Stimulated activated CD4-positive, alpha-beta T cell treated with anti-CD3 and anti-CD28 coated beads, Interleukin-1b, Interleukin-23, amount 100 ng/mL, for 4 hours (primary cell): ENCODE measurements at places on chromosomes 3 and 15.

DNA sequence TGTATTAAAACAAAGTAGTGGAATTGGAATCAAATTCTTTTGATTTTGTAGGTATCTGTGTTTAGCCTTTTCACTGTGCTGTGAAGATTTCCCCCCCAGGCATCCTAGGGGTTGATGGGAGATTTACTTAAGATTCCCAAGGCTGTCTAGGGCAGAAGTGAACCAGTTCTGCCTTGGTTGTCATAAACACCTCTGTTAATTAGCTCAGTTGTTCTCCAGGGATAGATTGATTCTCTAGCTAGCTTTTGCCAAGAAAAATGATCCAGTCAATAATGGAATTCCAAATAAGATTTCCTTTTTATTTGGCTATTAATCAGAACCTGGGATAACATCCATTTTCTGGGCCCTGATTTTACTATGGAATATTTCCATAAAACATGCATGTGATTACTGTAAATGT lies 12.7 kb downstream of the DAG1 start:
- DNase-seq, result no peak

DNA sequence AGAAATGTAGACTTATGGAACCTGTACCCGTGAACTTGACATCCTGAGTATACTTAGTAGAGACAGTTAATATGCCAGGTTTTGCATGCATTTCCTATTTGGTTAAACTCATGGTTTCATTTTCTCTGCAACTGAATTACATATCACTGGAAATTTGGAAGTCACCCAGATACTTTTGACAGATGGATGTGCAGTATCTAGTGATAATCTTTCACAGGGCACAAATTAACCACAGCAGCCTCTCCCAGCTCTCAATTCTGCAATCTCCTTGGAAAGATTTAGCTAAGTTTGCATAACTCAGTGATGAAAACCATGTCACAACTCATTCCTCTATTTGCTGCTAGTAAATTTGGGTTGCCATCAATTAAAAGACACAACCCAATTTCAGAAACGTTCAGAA lies 162.3 kb upstream of the TPM1 start:
- no peak for DNase-seq

GRCh38 chr3:72798552-72799195 lies 49.6 kb downstream of the SHQ1 start:
- no peak for DNase-seq

GRCh38 chr3:194102436-194102835 lies 33.5 kb upstream of the HES1 start:
- DNase-seq, result no peak

- no peak for DNase-seq
Measured at GRCh38 chr15:58438956-58439355, 7.2 kb downstream of the LIPC start.

- DNase-seq, result no peak
Measured at GRCh38 chr3:176927706-176928581, 269.3 kb downstream of the TBL1XR1 start.
